Stimulated activated CD4-positive, alpha-beta T cell treated with anti-CD3 and anti-CD28 coated beads, Interleukin-4, amount 100 ng/mL, for 24 hours (primary cell): ENCODE measurements at places on chromosomes 4 and X.

GRCh38 chr4:513327-513726 lies 14.3 kb downstream of the PIGG start:
- DNase-seq = no peak

DNA sequence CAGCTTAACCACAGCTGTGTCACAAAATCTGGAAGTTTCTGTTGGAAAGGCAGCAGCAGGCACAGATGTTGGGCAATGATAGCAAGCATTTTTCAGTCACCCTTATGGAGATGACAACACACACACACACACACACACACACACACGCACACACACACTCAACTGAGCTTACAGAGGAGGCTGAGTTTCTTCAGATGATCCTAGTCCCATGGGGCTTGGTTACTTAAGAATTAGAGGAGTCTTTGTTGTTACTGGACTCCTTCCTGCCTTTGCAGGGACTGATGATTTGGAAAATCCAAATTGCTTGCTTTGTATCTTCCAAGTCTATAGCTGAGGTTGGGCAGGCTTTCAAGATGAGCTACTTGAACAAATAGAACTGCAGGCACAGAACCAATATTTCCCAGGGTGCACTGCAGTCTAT lies 740.1 kb upstream of the PITX2 start:
- no peak for DNase-seq

DNA sequence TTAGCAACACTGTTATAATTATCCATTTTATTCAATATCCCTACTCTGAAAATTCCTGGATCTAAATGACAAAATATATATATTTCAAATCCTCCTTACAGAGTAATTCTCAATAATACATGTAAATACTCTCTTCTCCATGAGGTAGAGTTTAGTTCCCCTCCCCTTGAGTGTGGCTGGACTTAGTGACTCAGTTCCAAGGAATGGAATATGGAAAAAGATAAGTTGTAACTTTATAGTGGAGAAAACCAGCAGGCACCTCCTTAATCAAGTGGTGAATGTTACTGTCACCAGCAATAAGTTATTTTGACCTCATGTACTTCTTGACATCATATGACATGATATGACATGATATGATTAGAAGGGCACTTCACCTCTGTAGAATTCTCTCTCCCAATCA lies 302.0 kb downstream of the RAB28 start:
- no peak for DNase-seq

GRCh38 chrX:9184211-9184610 lies 150.3 kb upstream of the FAM9B start:
- DNase-seq = no peak

GRCh38 chr4:5980436-5981155 lies 37.6 kb downstream of the C4orf50 start:
- DNase-seq = no peak

GRCh38 chr4:10046471-10046870 lies 25.2 kb upstream of the SLC2A9 start:
- no peak for DNase-seq

GRCh38 chrX:132957211-132958090 lies 978 bp downstream of the HS6ST2 start:
- DNase-seq = no peak

GRCh38 chr4:100280807-100281206 lies 90.5 kb upstream of the DDIT4L start:
- DNase-seq = no peak

GRCh38 chrX:138740341-138740740 lies 28.8 kb upstream of the FGF13 start:
- no peak for DNase-seq

DNA sequence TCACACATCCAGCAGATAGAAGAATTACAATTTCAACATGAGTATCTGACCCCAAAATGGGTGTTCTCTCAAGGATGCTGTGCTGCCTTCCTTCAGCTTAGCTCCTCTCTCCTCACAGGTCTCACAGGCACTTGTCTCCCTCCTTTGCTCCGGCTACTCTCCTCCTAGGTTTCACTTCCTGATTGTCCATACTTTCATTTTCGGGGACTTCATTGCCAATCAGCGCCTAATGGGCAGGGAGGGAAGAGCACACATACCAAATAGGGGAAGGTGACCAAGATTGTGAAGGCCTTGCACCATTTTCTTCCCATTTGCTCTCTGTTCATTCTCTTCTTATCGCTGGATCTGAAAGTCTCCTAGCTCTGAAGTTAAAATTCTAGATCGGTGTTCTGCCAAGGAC lies 125.4 kb upstream of the EOLA2 start:
- no peak for DNase-seq

GRCh38 chr4:106978046-106978774 lies 57.9 kb downstream of the DKK2 start:
- DNase-seq = no peak

DNA sequence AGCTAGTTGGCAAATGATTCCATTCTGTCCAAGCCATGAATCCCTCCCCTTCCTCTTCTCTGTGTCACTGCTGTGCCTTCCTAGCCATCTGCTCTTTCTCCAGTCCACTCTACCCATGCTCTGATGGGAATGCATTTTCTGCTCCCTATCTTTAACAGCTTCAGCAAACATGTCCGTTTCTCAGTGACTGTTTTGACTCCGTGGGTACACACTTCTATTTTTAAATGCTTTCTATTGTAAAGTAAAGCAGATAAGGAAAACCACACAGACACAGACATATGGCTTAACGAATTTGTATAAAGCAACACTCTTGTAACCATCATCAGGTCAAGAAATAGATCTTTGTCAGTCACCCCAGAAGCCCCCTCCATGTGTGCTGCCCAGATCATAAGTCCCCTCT lies 72.4 kb upstream of the KLHL13 start:
- no peak for DNase-seq

GRCh38 chrX:135931644-135932487 lies 38.4 kb downstream of the SAGE1 start:
- peak; percentile 35 for DNase-seq

- no peak for DNase-seq
Observed at GRCh38 chr4:119149110-119149509, 13.5 kb downstream of the MYOZ2 start.

GRCh38 chrX:154123241-154124219 lies 20.5 kb upstream of the OPN1LW start:
- DNase-seq = peak; percentile 26

- no peak for DNase-seq
Observed at GRCh38 chr4:20723019-20723418, 22.8 kb downstream of the PACRGL start.
